ENCODE measurements at places on chromosomes 4 and X. TPM values are rescaled to one million over a fixed set of nuclear protein-coding genes. Genes with fewer than 3 reads are reported as not detected.

- peak; percentile 54 for DNase-seq
Measured at GRCh38 chrX:38817004-38817703, 15.9 kb downstream of the MID1IP1 start.

- DNase-seq = no peak
Measured at GRCh38 chr4:17092736-17093437, 194.4 kb upstream of the LDB2 start.

- DNase-seq = no peak
Measured at GRCh38 chr4:182400081-182400480, 156.9 kb downstream of the TENM3 start.

DNA sequence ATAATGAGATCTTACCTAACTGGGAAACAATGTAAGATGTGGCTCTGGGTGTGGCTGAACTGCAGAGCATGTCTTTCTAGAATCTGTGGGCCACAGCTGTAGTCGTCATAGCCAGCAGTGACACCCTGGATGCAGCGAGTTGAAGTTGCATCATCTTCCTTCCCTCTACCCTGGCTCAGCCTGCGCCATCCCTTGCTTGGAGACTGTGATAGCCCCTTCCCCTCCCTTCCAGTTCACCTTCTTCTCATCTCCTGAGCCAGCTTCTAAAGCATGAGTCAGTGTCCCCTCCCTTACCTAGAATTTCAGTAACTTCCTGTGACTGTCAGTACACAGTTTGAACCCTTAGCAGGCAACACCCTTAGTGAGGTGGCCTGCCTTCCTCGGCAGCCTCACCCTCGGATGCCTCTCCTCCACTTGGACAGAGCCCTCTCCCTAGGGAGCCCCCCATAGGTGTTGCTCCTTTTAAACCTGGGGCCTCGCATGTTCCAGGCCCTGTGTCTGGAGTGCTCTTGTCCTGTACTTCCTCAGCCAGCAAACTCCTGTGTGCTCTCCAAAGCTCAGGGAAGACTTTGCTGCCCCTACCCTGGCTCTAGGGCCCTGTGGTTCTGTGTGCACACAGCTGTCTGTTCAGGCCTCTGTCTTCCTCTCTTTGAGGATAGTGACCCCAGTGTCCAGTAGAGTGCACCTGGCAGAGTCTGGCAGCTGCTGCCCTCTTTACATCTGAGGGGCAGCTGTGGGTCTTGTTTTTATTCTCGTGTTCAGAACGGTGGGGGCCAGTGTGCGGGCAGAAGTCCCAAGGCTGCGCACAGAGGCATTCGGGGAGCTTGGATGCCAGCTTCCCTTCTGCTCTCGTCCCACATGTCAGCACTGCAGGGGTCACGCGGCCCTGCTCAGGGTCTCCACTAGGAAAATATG lies 43.7 kb upstream of the TADA2B start:
- no peak for DNase-seq

GRCh38 chr4:54643958-54644751 lies 13.6 kb upstream of the KIT start:
- DNase-seq = no peak

GRCh38 chrX:136667446-136668168 lies 19.6 kb downstream of the CD40LG start:
- DNase-seq = no peak

- DNase-seq = no peak
Measured at GRCh38 chrX:77935886-77936285, 25.4 kb downstream of the ATP7A start.

Gene HTN3
- not detected for total RNA-seq

Gene CMC4
- total RNA-seq = 28.8 TPM

Gene KCTD8
- 0.22 TPM for total RNA-seq

Gene LRP2BP
- total RNA-seq = 2.4 TPM

Gene SAGE1
- total RNA-seq = not detected

Gene PDGFRA
- total RNA-seq = 21.6 TPM

Gene P2RY10
- total RNA-seq = 0.20 TPM
